ENCODE measurements at places on chromosomes 13 and 19. TPM values are rescaled to one million over a fixed set of nuclear protein-coding genes. Genes with fewer than 3 reads are reported as not detected.
A peak's percentile ranks its signal among the peaks of the same experiment; 100 is the strongest.

Gene ATP4B
- 0.13 TPM for polyA plus RNA-seq

DNA sequence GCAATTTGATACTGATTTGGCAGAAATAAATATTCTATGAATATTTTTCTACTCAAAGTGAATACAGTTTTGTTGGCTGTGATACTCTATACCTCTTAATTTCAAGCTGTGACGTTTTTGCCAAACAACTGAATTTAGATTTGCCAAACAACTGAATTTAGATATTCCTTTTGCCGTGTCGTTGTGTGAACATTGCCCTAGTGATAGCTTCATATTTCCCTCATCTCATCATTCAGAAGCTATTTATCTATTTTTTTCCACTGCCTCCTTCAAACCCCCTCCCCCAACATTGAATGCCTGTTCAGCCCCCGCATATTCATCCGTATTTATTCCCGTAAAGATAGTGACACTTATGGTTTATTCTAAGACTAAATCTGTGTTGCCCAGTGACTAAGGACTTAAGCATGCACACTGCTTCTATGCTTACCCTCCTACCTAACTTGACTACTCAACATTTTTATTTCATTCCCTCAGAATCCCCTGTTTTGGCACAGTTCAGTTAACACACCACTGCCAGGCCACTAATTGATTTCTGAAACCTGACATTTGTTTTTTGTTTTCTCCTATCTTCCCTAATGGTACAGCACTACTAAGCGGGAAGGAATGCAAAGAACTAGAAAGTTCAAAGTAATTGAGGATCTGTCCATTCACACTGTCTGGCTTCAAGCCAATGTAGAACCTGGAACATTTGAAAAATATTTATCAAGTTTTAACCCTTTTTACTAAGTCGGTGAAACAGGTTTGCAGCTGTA, 2.8 kb upstream of the KLF5 start:
- no peak for DNase-seq

DNA sequence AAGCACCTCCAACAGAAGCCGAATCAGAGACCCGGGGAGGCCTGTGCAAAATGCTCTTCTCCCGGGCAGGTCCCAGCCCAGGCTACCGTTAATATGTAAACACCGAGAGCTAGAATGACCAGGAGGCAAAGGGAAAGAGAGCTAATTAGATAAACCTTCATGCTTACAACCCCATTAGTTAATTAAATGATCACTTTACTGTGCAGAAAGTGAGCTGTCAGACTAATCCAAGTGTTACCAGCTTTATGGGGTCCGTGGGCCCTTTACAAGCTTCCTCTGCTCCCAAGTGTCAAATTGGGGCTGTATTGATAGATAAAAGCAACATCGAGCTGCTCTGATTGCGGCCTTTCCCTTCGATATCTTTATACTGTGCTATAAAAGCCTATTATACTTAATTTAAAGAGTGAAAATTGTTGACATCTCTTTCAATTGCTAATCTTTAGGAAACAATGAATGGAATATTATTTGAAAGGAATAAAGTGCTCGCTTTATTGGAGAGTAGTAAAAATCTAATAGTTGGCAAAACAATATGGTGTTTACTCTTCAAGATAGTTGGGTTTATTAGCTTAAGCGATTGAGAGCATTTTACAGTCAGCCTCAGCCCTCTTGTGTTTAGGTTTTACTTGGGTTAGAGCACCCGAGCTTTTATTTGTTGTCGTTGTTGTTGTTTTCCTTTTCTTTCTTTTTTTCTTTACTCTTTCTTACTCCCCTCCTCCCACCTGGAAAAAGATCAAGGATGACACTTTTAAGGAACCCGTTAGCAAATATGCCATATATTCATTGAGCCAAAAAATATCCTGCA, 189.3 kb upstream of the GPR12 start:
- DNase-seq, result no peak

Gene ZNF850
- 0.36 TPM for polyA plus RNA-seq

DNA sequence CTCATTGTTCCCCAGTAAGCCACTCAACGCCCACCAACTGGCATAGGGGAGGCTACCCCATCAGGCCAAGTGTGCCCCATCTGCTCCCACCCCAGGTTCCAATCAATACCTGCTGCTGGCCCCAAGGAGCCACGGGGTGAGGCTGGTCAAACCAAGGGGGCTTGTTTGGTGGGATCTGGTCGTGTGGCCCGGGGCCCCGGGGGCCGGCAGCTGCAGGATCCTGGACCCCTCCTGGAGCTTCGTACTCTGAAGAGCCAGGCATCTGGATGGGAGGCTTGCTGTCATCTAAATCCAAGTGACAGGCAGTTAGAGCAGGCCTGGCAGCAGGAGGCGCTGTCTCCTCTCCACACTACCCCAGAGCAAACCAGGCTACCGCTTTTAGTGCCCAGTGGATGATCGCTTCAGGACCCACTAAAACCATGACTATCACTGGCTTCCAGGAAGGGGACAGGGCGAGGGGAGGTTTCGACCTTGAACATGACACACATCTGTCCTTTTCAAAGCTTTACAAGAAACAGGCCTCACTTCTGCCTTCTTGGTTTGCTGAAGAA, 14.2 kb downstream of the CHERP start:
- DNase-seq, result no peak

GRCh38 chr19:40614622-40615411, 13.6 kb downstream of the LTBP4 start:
- DNase-seq, result peak; percentile 85

Gene LENG1
- polyA plus RNA-seq, result 7.4 TPM

Measured in spleen (tissue), 13 donors.